ENCODE measurements at places on chromosomes 13 and 19. TPM values are rescaled to one million over a fixed set of nuclear protein-coding genes. Genes with fewer than 3 reads are reported as not detected.

CADM4 gene
- total RNA-seq = 4.3 TPM

NLRP7 gene
- not detected for total RNA-seq

ERICH6B gene
- not detected for total RNA-seq

ZNF132 gene
- 7.5 TPM for total RNA-seq

PKN1 gene
- total RNA-seq = 248 TPM

DNA sequence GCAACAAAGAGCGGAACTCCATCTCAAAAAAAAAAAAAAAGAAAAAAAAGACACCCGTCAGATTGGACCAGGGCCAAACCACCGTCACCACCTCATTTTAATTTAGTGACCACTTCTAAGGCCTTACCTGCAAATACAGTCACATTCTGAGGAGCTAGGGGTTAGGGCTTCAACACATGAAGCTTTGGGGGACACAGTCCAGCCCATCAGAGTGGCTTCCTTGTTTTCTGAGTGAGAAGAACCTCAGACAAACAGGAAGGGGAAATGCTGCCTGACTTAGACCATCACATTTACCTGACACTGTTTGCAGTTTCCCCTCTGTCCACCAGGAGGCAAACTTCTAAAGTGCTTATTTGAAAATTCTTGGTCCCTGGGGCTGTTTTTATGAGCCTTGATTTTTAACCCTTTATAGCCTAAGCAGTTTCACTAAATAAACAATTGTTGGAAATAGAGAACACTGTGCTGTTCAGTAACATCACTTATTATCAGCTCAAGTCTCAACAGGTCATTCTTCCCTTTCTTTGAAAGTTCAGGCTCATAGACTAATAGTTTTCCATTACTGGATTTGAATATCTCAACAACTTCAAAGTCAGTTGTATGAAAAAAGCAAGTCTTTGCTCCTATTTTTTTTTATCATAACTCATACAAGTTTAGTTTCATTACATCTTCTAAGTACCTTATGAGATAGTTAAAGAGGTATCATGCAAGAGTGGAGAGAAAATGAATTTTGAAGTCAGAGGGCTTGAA lies 74.9 kb upstream of the WASF3 start:
- DNase-seq = no peak

- DNase-seq = no peak
Observed at GRCh38 chr19:1825909-1826556, 14.0 kb upstream of the ATP8B3 start.

DNA sequence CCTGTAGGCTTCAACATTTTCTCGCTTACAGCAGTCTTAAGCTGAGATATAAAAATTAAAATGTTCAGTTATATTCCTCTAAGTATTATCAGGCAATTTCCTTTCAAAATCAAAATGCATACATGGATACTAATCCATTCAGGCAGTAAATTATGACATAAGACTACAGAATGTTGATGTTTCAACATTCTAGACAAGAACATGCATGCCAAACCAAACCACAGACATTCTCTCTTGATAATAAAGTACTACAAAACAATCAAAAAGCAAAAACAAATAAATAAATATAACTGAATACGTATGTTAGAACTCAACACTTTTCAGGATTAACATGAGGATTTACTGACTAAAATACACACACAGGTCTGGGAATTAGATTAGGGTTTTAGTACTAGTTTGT lies 7.7 kb downstream of the DIS3 start:
- no peak for DNase-seq

DNA sequence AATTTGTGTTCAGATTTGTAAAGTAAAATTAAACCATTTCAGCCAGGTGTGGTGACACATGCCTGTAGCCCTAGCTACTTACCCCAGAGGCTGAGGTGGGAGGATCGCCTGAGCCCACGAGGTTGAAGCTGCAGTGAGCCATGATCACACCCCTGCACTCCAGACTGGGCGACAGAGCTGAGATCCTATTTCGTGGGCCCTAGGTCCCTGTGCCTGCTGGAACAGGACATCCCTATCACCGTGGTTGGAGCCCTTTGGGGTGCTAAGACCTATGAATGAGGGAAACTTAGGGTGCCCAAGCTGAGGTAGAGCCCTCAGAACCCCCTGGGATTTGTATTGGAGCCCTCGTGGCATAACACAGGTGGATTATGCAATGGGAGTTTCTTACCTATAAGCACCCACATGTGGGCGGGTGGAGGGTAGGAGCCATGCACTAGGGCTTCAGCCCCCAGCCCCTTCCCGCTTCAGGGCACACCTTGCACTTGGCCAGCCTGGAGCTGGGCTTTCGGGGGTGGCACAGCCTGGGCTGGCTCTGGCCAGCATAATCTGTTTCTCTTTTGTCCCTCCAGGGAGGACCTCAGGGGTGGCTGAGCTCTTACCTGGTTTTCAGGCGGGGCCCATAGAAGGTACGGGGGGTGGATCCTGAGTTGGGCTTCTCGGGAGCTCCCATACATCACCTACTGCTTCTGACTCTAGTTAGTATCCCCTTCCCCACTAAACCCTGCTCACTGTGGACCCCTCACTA lies 7.2 kb upstream of the USF2 start:
- DNase-seq = no peak

DNA sequence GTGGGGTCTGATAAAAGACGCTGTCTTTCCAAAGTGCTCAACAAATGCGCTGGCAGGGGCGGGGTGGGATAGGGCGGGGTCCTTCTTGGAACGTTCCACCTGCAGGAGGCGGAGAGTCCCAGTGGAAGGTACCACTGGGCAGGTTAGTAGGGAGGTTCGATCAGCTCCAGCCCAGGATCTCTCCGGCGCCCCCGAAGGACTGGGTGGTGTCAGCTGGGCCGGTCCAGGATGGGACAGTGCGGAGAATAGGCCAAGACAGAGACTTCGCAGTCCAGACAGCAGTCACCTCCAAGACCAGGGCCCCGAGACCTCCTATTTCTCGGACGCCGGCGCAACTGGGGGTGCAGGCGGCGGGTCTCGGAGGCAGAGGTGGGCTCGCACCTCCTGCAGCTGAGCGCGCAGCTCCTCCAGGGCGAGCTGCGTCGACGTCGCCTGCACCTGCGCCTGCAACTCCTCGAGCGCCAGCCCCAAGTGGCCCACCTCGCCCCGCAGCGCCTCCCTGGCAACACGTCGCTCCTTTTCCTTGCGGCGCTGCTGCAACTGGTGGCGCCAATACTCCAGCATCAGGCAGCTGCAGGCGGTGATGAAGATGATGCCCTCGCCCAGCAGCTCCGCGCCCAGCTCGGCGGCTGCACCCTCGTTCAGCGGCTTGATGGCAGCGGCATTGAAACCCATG lies 21.6 kb downstream of the VASP start:
- DNase-seq = no peak

- no peak for DNase-seq
Observed at GRCh38 chr19:29967623-29968022, 25.6 kb downstream of the URI1 start.

- DNase-seq = no peak
Observed at GRCh38 chr19:38577826-38578225, 39.9 kb downstream of the MAP4K1 start.

GRCh38 chr13:32114284-32114950 lies 82.8 kb downstream of the FRY start:
- no peak for DNase-seq

- no peak for DNase-seq
Observed at GRCh38 chr19:47618771-47619170, 9.8 kb downstream of the BICRA start.
